Hematopoietic multipotent progenitor cell treated with erythropoietin and hydrocortisone succinate and interleukin-3 and kit ligand, for 8 days (in vitro differentiated cells): ENCODE measurements at places on chromosomes 5 and 9.

DNA sequence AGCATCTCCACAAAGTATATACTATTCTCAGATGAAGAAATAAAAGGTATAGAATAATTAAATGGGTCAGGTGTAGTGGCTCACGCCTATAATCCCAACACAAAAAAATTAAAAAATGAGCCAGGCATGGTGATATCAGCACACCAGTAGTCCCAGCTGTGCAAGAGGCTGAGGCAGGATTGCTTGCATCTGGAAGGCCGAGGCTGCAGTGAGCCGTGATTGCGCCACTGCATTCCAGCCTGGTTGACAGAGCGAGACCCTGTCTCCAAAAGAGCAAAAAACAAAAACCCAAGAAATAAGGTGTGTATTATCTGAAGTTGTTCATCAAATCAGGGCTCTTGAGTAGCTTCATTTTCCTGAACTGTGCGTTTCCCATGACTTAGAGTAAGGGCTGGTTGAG, 83.2 kb upstream of the MYO10 start:
- no peak for DNase-seq

DNA sequence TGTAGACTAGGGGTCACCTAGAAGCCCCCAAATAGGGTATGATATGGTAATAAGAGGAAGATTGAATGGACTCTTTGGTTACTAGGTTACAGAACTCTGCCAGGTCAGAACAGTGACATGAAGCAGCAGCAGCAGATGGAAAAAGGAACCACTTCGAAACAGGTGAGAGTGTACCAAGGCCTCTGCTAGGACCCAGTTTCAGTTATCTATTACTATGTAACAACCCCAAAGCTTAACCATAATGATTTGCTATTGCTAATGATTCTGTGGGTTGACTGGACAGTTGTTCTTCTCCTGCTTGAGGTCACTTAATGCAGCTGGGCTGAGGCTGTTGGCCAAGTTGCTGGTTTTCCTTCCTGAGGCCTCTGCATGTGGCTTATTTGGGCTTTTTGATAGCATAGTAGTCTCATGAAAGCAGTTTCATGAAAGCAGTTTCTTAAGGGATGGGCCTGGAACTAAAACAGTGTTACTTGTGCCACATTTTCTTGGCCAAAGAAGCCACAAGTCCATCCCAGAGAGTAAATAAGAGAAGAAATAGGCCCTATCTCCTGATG, 17.6 kb downstream of the C9orf43 start:
- no peak for DNase-seq

DNA sequence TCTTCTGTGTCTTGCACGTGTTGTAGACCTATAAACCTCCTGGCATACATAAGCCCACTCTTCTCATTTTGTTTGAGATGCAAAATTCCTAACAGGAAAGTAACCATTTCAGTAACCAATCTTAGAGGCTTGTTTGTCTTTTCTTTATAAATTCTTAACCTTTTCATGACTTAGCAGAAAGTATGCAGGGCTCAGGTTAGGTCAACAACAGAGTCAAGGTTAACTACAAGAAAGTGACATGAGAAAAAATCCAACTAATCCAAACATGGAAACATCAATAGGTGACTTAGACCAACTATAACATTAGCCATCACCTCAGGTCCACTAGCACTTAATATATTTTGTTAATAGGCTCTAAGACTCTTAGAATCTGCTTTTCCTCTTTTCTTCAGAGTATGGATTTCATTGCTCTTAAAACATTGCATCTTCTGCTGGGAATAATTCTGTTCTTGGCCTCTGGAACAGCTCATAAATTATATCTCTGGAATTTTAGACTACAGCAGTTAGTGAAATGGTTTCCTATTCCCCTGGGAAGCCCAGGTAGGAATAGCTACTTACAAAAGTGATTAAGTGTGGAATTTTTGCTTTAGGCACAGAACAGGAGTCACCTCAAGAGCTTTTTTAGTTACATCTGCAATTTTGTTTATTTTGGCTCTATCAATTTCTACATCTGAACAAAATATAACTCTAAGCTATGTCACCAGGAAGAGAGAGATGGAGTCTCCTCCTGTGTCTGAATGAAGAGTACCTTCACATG, 155.3 kb upstream of the ANKRD55 start:
- DNase-seq = no peak

GRCh38 chr5:17302604-17303003, 85.2 kb downstream of the BASP1 start:
- no peak for DNase-seq

GRCh38 chr5:21085791-21086190, 1097.8 kb upstream of the CDH18 start:
- no peak for DNase-seq
